ENCODE measurements at places on chromosomes 12 and 14.

GRCh38 chr14:87430810-87431209 is 562.2 kb downstream of the GALC start:
- no peak for DNase-seq

GRCh38 chr12:65278576-65279368 is at the start of gene MSRB3:
TSS of gene MSRB3 (plus strand) at chr12:65278683. CDS start at chr12:65308580, 29,897 bp downstream.
- DNase-seq, result peak; percentile 37

DNA sequence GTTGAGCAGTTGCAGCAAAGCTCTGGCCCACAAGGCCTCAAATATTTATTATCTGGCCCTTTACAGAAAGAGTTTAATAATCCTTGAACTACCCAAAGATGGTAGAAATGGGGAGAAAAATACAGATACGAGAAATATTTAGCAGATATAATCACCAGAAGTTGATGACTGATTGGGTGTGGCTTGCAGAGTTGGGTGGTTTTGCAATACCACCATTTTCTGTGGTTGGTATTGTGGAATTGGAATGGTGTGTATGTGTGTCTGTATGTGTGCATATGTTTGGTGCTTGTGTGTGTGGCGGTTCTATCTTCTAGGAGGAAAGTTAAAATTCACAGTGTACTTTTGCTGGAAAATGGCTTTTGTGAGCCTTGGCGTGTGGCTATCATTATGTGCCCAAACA is 85.4 kb upstream of the MANSC4 start:
- no peak for DNase-seq

GRCh38 chr12:42473130-42473529 is 116.4 kb downstream of the PRICKLE1 start:
- no peak for DNase-seq

- DNase-seq, result peak; percentile 43
Observed at GRCh38 chr14:50666772-50667683, 1.1 kb downstream of the SAV1 start.

DNA sequence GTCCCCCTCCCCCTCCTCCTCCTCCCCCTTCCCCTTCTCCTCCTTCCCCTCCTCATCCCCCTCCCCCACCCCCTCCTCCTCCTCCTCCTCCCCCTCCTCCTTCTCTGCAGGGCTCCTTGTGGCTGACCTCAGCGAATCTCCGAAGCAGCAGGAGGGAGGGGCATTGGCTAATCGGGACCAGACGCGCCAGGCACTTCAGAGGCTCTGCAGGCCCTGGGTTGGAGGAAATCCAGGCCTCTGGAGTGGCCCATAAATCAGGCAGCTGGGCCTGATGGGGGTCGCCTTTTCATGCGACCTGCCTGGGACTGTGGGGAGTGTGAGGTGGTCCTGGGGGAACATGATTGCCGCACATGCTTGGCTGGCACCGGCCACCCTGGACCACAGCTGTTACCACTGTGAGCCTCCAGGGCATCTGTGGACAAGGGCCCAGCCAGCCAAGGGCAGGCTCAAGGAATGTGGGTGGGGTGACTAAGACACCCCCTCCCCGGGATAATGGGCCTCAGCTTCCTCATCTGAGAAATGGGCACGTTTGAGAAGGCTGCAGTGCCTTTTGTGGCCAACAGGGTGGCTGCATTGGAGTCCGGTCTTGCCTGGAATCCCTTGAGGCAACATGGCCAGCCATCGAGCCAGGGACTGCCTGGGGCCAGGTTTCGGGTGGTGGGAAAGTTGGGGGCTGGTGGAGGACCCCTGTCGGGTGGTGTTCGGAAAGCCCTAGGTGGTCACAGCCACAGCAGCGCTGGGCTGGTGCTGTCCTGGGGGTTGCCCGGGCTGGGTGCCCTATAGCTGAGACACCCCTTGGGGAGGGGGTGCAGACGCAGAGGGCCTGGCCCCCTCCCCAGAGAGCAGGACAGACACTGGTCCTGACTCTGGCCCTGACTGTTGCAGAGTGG is 12.0 kb downstream of the KIF26A start:
- DNase-seq, result no peak

DNA sequence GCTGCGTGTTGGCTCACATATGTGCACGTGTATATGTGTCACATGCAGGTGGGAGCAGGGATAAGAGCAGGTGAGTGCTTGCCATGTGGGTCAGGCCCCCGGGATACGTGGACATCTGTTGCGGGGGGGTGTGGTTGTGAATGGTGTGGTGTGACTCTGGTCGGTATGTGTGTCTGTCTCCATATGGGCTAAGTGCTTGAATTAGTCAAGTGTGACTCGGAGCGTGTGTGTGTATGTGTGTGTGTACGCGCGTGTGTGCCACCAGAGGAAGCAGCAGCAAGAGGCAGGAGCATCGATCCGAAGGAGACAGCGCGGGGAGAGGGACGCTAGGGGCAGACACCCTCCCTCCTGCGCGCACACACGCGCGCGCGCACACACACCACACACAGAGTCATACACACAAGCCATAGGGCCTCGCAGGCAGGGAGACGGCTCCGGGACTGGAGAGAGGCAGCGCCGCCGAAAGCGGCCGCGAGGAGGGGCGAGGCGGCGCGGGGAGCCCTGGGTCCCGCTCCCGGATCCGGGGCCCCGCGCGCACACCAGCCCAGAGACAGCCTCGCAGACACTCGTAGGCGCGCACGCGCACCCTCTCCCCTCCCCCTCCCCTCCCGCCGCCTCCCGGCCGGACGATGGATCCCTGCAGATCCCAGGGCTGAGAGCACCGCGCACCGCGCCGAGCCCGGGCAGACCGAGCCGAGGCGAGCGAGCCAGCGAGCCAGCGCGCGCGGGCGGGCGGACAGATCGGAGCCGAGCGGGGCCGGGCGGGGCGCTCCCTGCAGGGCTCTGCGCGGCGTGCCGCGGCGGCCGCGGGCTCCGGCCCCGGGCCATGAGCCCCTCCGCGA is at the start of gene ASIC1:
TSS of gene ASIC1 (plus strand) at position 597 of the 842 bp plus-strand sequence. CDS start 1,171 bp downstream, outside the sequence.
- peak; percentile 75 for DNase-seq

DNA sequence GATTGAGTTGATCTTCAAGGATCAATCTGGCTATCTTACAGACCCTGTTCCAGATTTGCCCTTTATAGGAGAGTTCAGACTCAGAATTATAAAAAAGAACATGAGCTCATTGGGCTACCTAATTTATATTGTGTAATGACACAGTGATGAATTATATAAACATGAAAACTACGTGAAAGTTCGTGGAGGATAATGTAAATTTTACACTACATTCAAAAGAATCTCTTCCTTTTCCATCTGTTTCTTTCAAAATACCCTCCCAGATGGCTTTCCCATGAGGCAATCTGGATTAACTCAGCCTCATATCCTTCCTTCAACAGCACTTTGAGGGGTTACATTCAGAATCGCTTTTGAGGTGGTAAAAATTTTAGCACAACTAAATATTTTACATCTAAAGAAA is 129.3 kb downstream of the HMGA2 start:
- no peak for DNase-seq

DNA sequence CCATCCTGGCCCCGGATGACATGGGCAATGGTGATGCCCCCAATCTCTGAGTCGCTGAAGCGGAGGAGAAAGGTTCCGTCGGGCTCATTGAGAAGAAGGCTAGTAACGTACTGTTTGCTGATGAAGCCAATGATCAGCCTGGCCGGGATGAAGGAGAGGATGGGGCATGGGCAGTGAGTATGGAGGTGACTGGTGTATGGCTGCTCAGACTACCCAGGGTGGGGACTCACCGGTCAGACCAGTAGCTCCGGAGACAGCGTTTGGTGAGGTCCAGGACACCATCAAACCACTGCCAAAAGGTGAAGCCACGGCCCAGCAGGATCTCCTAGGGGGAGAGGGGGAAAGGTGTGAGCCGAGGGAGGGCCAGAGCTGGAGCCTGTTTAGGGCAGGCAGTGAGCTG is 10.9 kb downstream of the NAB2 start:
- DNase-seq, result no peak

- DNase-seq, result no peak
Observed at GRCh38 chr12:47940773-47941474, 22.5 kb upstream of the TMEM106C start.

DNA sequence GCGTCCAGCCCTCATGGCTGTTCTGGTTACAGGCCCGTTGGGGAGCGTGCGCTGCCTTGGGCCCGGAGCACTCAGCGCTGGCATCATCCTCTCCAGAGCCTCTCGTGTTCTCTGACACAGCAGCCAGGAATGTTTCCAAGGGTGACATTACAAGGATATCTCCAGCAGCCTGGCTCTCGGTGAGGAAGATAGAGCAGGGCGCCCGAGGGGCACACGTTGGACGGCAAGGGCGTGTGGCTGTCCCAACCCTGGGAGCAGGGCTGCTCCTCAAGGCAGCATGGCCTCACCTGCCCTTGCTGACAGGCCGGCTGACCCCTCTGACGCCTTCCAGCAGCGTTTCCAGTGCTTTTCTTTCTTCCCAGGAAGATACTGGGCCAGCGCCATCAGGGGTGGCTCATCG is 14.4 kb downstream of the LRCOL1 start:
- no peak for DNase-seq

DNA sequence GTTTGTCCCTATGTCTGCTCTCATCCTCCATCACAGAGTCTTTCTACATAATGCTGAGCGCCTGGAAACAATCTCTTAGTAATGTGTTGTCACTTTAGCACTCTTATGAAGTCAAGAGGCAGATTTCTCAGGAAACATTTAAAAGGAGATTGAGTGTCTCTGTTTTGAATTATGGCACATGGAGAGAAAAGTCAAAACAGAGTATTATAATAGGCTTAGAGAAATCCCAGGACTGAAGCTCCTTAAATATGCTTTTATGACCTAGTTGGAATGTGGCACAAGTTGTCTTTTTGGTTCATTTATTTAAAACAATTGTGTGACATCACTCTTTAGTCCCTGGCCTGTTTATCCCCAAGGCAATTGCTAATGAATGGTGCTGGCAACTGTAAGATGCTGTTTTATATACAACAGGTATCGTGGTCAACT is 117.8 kb upstream of the HIF1A start:
- no peak for DNase-seq

- DNase-seq, result no peak
Observed at GRCh38 chr12:91179315-91179714, 3.3 kb downstream of the DCN start.

DNA sequence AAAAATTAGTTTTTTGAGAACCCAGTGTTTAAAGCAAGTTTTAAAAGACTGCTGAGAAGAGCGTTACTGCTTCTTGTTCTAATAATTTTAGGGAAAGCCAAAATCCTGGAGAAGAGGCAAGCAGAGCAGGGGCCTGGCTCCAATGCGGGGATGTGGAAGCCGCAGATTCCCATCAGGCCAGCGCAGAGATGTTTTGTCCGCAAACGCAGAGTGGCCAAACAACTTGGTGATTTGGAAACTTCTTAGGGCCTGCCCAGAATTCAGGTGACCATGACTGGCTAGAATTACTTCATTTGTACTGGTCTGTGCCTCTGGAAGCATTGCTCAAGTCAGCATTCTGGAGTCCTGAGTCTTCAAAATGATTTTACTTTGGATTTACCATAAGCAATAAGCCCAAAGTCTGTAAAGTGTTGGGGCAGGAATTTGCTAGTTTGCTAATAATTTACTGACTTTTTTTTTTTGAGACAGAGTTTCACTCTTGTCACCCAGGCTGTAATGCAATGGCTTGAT is 208.4 kb downstream of the PPM1H start:
- no peak for DNase-seq

- no peak for DNase-seq
Observed at GRCh38 chr12:128942960-128943477, 89.7 kb downstream of the GLT1D1 start.

GRCh38 chr12:131115766-131116467 is 162.2 kb downstream of the ADGRD1 start:
- DNase-seq, result peak; percentile 1

DNA sequence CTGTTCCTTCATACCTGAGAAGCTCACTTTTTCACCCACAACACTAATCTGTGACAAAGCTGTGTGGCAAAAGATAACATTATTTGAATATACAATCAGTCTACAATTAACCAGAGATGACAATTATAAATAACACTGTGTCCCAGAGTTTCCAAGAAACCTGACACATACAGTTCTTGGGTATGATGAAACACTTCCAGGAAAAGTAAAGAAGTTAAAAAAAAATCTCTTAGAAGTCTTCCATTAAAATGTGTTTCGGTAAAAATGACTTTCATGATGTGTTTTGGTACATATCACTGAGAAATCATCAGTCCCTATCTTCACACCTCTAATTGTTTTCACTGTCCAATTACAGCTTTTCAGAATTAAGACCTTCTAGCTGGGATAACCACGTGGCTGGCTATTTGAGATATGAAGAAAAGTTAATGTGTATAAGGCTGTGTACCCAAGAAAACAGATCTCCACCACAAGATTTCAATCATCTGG is 390.2 kb downstream of the SOX5 start:
- DNase-seq, result no peak

DNA sequence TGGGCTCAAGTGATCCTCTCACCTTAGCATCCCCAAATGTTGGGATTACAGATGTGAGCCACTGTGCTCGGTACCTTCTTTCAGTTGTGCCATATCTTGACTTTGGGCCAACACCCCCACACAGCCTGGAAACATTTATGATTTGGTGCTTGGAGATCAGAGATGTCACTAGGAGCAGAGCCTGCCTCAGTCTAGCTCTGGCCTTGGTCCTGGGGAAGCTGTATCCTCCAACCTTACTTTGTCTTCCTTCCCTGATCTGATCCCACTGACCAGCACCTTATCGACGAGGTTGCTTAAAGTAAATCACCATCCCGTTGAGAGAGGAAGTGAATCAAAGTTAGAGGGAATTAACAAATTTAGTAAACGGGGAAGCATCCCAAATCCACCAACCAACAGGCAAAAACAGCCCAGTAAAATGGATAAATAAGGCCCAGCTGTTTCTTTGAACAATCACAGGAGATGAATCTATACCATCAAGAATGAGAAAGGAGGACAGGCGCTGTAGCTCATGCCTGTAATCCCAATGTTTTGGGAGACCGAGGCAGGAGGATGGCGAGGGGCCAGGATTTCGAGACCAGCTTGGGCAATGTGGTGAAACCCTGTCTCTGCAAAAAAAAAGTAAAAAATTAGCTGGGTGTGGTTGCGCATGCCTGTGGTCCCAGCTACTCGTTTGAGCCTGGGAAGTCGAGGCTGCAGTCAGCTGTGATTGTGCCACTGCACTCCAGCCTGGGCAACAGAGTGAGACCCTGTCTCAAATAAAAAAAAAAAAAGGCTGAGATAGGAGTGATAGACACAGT is 3.4 kb downstream of the PLBD2 start:
- no peak for DNase-seq

GRCh38 chr12:7837366-7837765 is 35.3 kb downstream of the SLC2A14 start:
- no peak for DNase-seq

GRCh38 chr14:76872796-76873432 is 46.7 kb downstream of the LRRC74A start:
- peak; percentile 80 for DNase-seq
